ENCODE measurements at places on chromosomes 6 and 20.

- DNase-seq, result no peak
These were observed 137.6 kb downstream of the AIG1 start for GRCh38 chr6:143198312-143198711.

GRCh38 chr6:47147836-47148344, 105.8 kb upstream of the ADGRF1 start:
- no peak for DNase-seq

DNA sequence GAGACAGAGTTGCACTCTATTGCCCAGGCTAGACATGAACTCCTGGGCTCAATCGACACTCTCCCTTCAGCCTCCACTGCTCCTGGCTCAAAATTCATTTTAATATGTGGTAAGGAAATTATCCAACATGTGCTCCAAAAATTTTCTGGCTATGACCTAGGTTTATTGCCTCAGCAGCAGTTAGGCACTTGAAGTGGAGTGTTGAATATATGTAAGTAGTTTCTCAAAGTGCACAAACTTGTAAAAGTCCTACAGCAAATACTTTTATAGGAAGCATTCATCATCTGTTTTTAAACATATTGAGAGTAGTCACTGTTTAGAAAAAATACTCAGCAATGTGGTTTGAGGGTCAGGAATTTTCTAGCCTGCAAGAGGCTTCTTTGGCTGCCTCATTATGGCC, 13.2 kb downstream of the FILIP1 start:
- DNase-seq, result no peak

GRCh38 chr20:32582659-32583580, 2.2 kb downstream of the NOL4L start:
- DNase-seq, result peak; percentile 63

GRCh38 chr6:139533573-139534471, 159.4 kb upstream of the CITED2 start:
- no peak for DNase-seq

GRCh38 chr6:53581173-53581773, 36.4 kb upstream of the GCLC start:
- DNase-seq, result no peak

DNA sequence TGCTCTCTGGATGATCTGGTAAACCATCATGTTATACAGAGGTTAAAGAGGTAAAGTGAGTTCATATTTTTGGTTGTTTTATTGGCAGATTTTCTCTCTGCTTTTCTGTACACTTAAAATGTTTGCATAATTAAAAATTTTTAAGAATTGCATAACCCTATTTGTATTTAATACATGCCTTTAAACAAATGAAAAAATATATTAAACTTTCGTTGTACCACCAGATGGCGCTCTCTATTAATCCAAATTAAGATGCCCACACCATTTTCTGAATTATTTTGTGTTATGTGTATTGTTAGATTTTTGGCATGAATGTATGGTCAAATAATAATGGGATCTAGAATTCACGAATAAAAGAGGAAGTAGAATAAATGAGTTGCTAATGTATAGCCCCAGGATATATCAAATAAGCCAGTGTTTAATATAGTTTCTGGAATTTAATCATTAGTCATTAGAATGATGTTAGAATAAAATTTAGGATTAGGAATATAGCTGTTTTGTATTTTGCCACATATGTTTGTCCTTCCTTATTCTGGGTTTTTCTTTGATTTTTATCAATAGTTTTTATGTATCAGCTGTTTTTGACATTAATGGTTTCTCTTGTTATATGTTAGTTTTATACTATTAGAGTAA, 38.9 kb downstream of the SMAP1 start:
- DNase-seq, result no peak

GRCh38 chr20:47572105-47572729, 70.5 kb downstream of the NCOA3 start:
- no peak for DNase-seq

- DNase-seq, result no peak
These were observed 465.1 kb upstream of the CHD6 start for GRCh38 chr20:42083280-42083679.
